GM19239 (cell line): ENCODE measurements at places on chromosomes 1 and 21.

- DNase-seq: no peak
Observed at GRCh38 chr1:24921412-24921811, 8.7 kb downstream of the RUNX3 start.

- no peak for DNase-seq
Observed at GRCh38 chr1:35860696-35861095, 22.3 kb upstream of the AGO1 start.

GRCh38 chr1:223535319-223535718 lies 130.2 kb downstream of the CAPN8 start:
- no peak for DNase-seq

- DNase-seq: no peak
Observed at GRCh38 chr1:205309741-205310140, 11.8 kb downstream of the NUAK2 start.

GRCh38 chr1:191343816-191344215 lies 814.4 kb upstream of the RGS18 start:
- DNase-seq: no peak

DNA sequence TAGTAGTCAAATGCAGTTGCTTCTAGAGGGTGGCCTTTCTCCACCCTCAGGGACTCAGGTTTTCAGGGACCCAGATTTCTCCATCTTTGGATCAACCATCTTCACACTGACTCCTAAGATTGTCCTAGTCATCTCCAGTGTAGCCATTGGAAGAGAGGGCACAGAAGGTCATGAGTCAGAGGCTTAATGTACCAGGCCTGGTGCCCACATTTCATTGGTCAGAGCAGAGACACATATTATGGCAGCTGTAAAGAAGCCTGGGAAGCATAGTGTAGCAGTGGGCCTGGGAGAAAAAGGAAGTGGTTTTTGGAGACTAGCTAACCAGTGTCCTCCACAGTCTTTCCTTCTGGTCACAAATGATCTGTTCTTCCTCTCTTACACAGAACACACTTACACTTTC lies 122.5 kb downstream of the GIPC2 start:
- no peak for DNase-seq

GRCh38 chr1:236687273-236687672 lies 974 bp downstream of the ACTN2 start:
- no peak for DNase-seq

DNA sequence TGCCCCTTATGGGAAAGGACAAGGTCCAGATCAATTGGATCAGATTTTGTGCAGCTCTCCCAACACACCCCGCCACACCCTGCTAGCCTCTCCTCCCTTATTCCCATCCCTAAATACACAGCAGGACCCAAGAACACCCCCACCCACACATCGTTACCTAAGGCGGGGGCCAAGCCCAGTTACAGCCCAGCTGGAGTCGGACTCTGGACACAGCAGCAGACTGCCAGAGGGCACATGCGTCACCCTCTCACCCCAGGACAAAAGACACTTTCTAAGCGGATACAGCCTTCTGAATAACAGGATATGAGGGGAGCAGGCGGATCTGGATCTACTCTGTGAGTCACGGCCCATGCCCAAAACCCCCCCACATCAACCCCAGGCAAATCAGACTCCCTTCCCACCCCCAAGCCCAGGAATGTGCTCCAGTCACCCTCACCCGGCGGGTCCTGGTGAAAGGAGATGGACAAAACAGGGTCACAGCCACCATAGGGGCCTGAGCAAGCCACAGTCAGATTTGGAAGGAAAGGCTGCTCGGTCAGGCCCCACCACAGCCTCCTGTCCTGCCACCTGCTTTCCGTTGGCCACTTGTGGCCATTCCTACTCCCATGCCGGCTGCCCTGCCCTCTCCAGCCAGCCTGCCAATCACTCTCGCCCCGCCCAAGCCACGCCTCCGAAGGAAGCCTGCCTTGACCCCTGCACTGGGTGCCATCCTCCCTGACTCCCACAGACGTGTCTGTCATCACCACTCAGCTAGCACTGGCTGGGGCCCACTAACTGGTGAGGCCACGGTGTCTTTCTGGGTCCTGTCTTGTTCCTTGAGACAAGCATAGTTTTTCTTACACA lies 4.0 kb downstream of the S100A16 start:
- DNase-seq: no peak

- no peak for DNase-seq
Observed at GRCh38 chr1:64545118-64545843, 75.4 kb downstream of the CACHD1 start.

DNA sequence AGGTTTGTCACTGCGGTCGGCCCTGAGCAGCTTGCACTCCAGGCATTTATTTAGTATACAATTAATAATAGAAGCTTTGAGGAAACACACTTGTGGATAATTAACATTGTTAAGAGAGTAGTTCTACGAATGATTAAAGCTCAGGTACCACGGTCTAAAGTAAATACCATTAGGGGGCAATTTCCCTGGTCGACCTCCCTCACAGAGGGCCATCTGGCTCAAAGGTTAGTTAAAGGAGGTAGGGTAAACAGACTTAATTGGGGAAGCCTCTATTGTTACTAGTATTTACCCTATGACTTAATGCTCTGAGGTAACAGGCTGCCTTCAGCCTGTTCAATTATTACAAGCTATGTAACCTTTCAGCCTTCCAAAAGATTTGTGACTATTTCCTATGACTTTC lies 122.3 kb upstream of the SLC44A3 start:
- no peak for DNase-seq

- no peak for DNase-seq
Observed at GRCh38 chr1:43349594-43350306, 9.0 kb upstream of the CDC20 start.

GRCh38 chr1:229756666-229757065 lies 130.6 kb downstream of the URB2 start:
- DNase-seq: no peak

DNA sequence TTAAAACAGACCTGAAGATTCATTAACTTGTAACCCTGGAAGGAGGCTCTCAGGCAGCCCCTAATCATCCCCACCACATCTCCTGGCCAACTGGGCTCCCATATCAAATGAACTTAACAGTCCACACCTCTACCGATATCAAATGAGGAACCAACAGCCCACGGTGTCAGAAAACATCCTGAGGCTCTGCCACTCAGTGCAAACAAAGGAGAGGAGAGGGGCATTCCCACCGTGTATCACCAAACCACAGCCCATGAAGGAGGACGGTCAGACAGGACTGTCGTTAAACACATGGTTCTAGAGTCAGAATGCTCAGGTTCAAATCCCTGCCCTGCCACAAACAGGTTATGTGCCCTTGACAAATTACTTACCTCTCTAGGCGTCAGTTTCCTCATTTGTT lies 52.5 kb downstream of the ERI3 start:
- DNase-seq: no peak

DNA sequence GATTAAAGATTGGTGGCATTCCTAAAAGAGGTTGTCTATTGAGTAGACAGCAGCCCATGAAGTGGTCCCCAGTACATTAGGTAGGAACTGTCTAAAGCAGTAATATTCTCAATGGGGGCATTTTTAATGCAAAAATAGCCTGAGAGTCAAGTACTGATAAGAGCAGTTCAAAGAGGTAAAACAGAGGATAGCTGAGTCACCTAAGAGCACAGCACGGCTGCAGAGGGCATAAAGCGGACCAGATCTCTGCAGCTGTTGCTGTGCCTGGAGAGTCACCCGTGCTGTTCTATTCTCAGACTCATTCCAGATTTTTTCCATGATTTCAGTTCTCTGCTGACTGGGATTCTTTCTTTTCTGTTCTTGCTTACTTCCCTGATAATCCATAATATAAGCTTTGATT lies 313.2 kb downstream of the OLFM3 start:
- DNase-seq: no peak

- DNase-seq: no peak
Observed at GRCh38 chr1:29467989-29468900, 231.9 kb downstream of the PTPRU start.

GRCh38 chr1:179043266-179043665 lies 17.6 kb downstream of the FAM20B start:
- DNase-seq: no peak

- DNase-seq: no peak
Observed at GRCh38 chr1:71792264-71792663, 490.1 kb downstream of the NEGR1 start.

DNA sequence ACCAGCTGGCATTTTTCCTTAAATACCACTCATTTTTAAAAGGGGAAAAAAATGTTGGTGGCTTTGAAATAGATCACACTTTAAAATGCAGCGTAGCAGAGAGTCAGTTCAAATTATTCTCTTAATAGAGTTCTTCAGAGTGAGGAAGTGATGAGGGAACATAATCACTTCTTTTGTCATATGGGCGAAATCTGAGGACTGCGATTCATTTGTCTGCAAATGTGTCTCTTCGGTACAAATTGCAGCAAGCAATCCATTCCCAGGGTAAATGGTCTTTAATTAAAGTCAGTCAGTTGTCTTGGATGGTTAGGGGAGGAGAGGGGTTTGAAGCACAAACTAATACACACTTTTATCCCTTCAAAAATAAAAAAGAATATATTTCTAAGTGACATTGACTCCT lies 86.0 kb upstream of the SELENON start:
- DNase-seq: no peak

DNA sequence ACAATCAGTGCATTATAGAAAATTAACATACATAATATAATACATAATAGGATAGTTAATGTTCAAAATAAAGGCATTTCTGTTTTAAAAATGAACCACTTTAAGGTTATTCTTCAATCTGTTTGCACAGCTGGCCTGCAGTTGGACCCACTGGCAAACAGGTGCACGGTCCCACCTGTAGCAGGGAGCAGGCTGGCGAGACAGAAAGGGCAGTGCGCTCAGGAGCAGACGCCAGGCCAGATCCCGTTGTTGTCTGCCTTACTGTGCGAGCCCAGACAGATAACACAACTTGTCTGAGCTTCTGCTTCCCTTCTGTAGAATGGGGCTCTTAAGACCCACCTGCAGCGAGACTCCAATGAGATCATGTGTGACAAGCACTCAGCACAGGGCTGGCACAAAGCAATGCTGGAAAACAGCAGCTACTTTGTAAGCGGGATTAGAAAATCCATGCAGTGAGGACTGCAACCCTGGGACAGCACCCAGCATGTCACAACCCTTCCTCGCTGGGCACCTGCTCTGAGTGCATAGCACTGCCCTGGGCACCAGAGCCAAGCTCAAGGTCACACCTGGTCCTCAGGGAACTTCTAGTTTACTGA lies 33.5 kb downstream of the VPS26C start:
- no peak for DNase-seq

DNA sequence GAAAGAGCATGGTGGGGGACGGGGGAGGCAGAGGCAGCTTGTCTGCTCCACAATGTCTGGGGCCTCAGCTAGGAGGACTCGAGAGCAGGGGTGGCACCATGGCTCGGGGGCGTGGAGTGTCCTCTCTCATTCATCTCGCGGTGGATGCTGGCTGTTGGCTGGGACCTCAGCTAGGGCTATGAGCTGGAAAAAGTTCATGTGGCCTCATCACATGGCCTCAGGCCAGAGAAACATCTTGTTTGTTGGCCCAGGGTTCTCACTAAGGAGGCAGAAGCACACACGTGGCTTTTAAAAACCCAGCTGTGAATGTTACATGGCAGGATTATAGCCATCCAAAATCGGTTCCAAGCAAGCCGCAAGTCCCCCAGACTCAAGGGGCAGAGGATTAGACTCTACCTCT lies 6.2 kb upstream of the CENPS start:
- no peak for DNase-seq

GRCh38 chr1:240947438-240948224 lies 335.7 kb upstream of the GREM2 start:
- DNase-seq: no peak

GRCh38 chr1:175792136-175792535 lies 48.7 kb upstream of the TNR start:
- DNase-seq: no peak

DNA sequence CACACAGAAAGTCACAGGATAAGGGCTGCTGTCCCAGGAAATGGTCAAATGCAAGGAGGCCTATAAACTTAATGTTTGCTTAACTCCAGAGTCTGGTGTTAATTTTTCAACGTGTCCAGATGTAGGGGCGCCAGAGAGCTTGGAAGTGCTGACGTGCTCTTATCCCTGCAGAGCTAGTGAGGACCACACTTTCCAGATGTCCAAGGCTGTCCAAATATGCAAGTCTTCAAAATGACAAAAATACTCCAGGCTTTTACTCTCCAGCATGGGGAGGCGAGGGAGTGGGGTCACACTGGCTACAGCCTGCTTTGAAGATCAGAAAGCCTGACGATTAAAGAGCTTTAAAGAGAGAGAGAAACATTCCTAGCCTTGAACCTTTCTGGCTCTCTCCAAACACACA lies 57.6 kb downstream of the ABCA4 start:
- no peak for DNase-seq

GRCh38 chr21:14670409-14670808 lies 124.3 kb upstream of the SAMSN1 start:
- DNase-seq: no peak

- no peak for DNase-seq
Observed at GRCh38 chr21:17903029-17903806, 84.1 kb upstream of the C21orf91 start.

DNA sequence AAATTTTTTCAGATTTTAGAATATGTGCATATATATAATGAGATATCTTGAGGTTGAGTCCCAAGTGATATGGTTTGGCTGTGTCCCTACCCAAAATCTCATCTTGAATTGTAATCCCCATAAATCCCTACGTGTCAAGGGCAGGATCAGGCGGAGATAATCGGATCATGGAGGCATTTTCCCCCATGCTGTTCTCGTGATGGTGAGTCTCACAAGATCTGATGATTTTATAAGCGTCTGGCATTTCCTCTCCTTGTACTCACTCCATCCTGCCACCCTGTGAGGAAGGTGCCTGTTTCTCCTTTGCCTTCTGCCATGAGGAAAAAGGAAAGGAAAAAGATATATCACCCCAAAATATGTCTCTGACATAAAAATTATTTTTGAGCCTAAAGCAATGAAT lies 64.6 kb downstream of the TOR3A start:
- DNase-seq: no peak

DNA sequence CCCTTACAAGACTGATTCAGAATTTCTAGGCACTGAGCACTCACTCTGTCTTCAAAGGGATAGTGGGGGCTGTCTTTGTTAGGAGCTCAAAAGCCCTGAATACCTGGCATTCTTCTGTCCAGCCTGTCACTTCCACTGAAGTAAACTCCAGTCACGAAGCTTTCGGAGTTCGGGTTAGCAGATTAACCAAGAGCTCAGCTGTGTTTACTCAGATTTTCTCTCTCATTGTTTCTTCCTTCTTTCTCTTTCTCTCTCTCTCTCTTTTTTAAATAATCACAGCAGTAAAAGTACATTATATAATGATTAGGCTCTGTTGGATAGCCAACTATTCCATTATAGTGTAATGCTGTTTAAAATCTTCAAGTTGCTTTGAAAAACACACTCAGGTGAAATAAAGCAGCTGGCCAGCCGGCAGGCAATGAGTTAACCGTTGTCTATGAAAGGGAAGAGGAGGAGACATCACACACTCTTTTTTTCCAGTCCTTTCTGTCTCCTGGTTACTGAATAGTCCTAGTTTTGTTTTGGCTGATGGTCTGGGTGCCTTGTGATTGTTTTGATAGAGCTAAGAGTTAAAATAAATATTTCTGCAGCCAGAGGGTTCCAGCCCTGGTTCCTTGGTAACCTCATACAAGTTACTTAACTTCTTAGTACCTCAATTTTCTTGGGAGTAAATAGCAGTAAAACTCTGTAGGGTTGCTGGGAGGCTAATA lies 89.8 kb downstream of the ADSS2 start:
- DNase-seq: no peak

GRCh38 chr1:61459345-61459744 lies 265.6 kb downstream of the TM2D1 start:
- no peak for DNase-seq
